Activated T-cell treated with anti-CD3 and anti-CD28 coated beads, Interleukin-2, amount 50 U/mL, for 24 hours (primary cell): ENCODE measurements at places on chromosomes 1 and 21.
A peak's percentile ranks its signal among the peaks of the same experiment; 100 is the strongest.

DNA sequence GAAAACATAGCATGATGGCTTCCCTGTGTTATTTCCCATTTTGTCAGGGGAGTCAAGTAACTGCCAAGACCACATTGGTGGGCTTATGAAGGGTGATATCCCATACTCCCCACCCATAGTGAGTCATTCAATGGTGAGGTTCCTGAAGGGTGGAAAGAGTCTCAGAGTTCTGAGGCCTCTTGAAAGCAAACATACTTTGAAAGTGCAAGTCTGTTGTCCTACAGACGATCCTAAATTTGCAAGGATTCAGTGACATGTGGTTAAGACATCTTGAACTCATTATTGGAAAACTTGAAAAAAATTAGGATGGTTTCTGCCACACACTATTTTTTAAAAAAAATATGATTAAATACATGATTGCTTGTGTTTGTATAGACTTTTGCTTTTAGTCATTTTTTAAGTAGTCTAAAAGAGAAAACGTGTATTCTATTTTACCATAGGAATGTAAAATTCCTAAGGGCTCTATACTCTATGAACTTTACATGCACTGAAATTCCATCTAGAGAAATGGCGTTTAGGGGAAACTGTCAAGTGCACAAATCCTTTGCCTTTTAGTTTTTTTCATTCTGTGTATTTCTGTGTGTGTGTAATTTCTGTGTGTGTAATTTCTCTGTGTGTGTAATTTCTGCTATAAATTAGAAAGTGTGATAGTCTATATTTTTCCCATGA, 225.5 kb upstream of the ADAMTS5 start:
- no peak for DNase-seq
- H3K27me3 ChIP-seq: no peaks in the 10 kb centered on the region
- H3K36me3 ChIP-seq: no peaks in the 10 kb centered on the region
- no peaks in the 10 kb centered on the region for H3K4me1 ChIP-seq
- H3K27ac ChIP-seq: no peak overlapping the region

DNA sequence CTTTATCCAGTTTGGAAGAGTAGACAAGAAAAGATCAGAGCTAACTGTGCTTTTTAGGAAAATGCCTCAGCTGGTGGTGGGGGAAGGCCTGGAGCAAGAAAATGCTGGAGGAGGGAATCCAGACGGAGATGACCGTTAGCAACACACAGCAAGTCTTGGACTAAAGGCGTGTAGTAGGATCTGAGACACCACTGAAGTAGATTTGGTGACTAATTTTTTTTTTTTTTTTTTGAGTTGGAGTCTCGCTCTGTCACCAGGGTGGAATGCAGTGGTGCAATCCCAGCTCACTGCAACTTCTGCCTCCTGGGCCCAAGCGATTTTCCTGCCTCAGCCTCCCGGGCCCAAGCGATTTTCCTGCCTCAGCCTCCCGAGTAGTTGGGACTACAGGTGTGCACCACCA, 41.2 kb downstream of the LPAR3 start:
- H3K27me3 ChIP-seq: no peaks in the 10 kb centered on the region
- H3K4me1 ChIP-seq: peaks cover 44% of the 10 kb centered on the region
- H3K36me3 ChIP-seq: no peaks in the 10 kb centered on the region
- no peak overlapping the region for H3K27ac ChIP-seq

DNA sequence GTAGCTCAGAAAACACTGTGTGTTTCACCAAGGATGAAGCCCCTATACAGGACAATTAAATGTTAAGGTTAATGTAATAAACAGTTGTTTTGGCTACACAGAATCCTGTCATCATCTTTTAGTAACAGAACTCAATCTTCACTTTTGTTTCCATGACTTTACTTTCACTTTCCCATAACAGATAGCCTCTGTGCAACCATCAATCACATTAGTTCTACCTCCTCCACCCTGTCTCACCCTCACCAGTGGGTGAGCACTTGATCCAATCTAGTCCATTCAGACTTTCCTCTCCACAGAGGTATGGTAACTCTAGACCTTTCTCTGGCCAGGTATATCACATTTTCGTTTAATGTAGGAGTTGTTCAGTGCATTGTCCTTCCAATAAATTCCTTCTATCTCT, 1018.5 kb downstream of the ADGRL2 start:
- H3K27me3 ChIP-seq: no peaks in the 10 kb centered on the region
- H3K27ac ChIP-seq: no peak overlapping the region
- no peaks in the 10 kb centered on the region for H3K36me3 ChIP-seq
- DNase-seq: no peak

- DNase-seq: peak; percentile 83
- peak overlapping the region; percentile 98 for H3K27ac ChIP-seq
- H3K4me1 ChIP-seq: peaks cover 79% of the 10 kb centered on the region
- peak overlapping the region; percentile 97 for H3K4me3 ChIP-seq
- H3K36me3 ChIP-seq: peaks cover 28% of the 10 kb centered on the region
These were observed 1.5 kb upstream of the PTP4A2 start for GRCh38 chr1:31939484-31940329.

- H3K27ac ChIP-seq: no peak overlapping the region
- no peaks in the 10 kb centered on the region for H3K36me3 ChIP-seq
- no peak for DNase-seq
- no peaks in the 10 kb centered on the region for H3K27me3 ChIP-seq
These were observed 299.1 kb upstream of the PROX1 start for GRCh38 chr1:213688655-213689054.

- H3K4me3 ChIP-seq: no peak overlapping the region
- H3K4me1 ChIP-seq: no peaks in the 10 kb centered on the region
- DNase-seq: peak; percentile 59
- peaks cover 26% of the 10 kb centered on the region for H3K27me3 ChIP-seq
These were observed 132.9 kb upstream of the WNT4 start for GRCh38 chr1:22275626-22276395.

GRCh38 chr1:101520302-101520701, 283.5 kb downstream of the S1PR1 start:
- no peak for DNase-seq
- H3K4me3 ChIP-seq: no peak overlapping the region
- no peaks in the 10 kb centered on the region for H3K36me3 ChIP-seq
- peaks cover 4% of the 10 kb centered on the region for H3K27me3 ChIP-seq
- peaks cover 5% of the 10 kb centered on the region for H3K4me1 ChIP-seq

- H3K27me3 ChIP-seq: no peaks in the 10 kb centered on the region
- H3K4me3 ChIP-seq: no peak overlapping the region
- no peaks in the 10 kb centered on the region for H3K4me1 ChIP-seq
- DNase-seq: no peak
- no peaks in the 10 kb centered on the region for H3K36me3 ChIP-seq
These were observed 17.3 kb upstream of the PKNOX1 start for GRCh38 chr21:42956824-42957630.

DNA sequence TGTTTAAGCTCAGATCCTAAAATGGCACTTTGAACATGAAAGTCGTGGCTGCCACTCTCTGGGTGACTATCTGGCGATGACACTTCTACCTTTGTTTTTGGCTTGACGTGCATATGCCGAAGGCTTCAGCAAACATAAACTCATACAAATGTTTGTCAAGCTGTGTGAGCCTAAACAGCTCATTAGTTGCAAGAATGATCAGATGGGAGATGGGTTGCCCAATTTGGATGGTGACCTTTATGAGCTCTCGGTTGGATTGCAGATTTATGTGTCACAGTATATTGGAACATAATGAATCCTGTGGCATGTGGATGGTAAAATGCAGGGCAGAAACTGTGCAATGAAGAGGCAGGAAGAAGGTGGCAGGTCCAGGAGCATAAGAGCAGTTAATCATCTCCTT, 229.3 kb downstream of the DISC1 start:
- H3K36me3 ChIP-seq: no peaks in the 10 kb centered on the region
- no peak overlapping the region for H3K27ac ChIP-seq
- no peak overlapping the region for H3K4me3 ChIP-seq
- DNase-seq: no peak
- H3K27me3 ChIP-seq: no peaks in the 10 kb centered on the region

- H3K36me3 ChIP-seq: no peaks in the 10 kb centered on the region
- H3K4me1 ChIP-seq: no peaks in the 10 kb centered on the region
- DNase-seq: no peak
- H3K4me3 ChIP-seq: no peak overlapping the region
These were observed 18.8 kb downstream of the NHLH2 start for GRCh38 chr1:115822117-115822516.

- H3K27ac ChIP-seq: no peak overlapping the region
- no peaks in the 10 kb centered on the region for H3K27me3 ChIP-seq
- no peak overlapping the region for H3K4me3 ChIP-seq
- peaks cover 17% of the 10 kb centered on the region for H3K4me1 ChIP-seq
These were observed 94.0 kb downstream of the KIAA0319L start for GRCh38 chr1:35463232-35463631.

- H3K27me3 ChIP-seq: no peaks in the 10 kb centered on the region
- H3K27ac ChIP-seq: peak overlapping the region; percentile 11
- H3K4me1 ChIP-seq: peaks cover 72% of the 10 kb centered on the region
- DNase-seq: peak; percentile 51
- H3K4me3 ChIP-seq: peak overlapping the region; percentile 44
These were observed 35.4 kb downstream of the RSPH1 start for GRCh38 chr21:42460391-42461184.

DNA sequence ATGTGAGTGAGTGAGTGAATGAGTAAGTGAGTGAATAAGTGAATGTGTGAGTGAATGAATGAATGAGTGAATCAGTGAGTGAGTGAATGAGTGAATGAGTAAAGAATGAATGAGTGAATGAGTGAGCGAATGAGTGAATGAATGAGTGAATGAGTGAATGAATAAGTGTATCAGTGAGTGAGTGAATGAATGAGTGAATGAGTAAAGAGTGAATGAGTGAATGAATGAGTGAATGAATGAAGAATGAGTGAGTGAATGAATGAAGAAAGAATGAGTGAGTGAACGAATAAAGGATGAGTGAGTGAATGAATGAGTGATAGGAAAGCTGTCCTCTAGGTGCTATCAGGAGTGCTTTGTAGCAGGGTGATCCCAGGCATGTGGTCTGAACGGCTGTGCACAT, 35.7 kb downstream of the CFAP74 start:
- no peak overlapping the region for H3K27ac ChIP-seq
- H3K4me1 ChIP-seq: no peaks in the 10 kb centered on the region
- H3K27me3 ChIP-seq: peaks cover 3% of the 10 kb centered on the region
- no peaks in the 10 kb centered on the region for H3K36me3 ChIP-seq
- DNase-seq: no peak

GRCh38 chr21:38830671-38831525, 25.2 kb downstream of the ETS2 start:
- peaks cover 5% of the 10 kb centered on the region for H3K36me3 ChIP-seq

DNA sequence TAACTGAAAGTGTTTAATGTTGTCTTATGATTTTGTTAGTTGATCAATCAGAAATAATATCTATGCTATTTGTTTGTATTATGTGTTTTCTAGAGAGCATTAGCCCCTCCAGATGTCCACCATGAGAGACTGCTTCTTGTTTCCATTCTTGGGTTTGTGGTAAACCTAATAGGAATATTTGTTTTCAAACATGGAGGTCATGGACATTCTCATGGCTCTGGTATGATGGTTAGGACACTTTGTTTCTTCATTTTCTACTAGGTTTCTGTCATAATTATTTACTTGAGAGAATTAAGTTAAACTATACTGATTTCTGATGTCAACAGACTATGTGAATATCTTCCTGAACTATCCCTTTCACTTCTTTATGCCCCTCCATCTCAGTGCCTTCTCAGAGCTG, 16.1 kb downstream of the SLC30A7 start:
- H3K27ac ChIP-seq: peak overlapping the region; percentile 56
- H3K4me1 ChIP-seq: peaks cover 51% of the 10 kb centered on the region
- no peak overlapping the region for H3K4me3 ChIP-seq
- no peaks in the 10 kb centered on the region for H3K27me3 ChIP-seq
- DNase-seq: no peak

GRCh38 chr1:170284951-170285350, 139.2 kb downstream of the NTMT2 start:
- H3K4me1 ChIP-seq: no peaks in the 10 kb centered on the region
- H3K27me3 ChIP-seq: peaks cover 5% of the 10 kb centered on the region
- H3K4me3 ChIP-seq: no peak overlapping the region

DNA sequence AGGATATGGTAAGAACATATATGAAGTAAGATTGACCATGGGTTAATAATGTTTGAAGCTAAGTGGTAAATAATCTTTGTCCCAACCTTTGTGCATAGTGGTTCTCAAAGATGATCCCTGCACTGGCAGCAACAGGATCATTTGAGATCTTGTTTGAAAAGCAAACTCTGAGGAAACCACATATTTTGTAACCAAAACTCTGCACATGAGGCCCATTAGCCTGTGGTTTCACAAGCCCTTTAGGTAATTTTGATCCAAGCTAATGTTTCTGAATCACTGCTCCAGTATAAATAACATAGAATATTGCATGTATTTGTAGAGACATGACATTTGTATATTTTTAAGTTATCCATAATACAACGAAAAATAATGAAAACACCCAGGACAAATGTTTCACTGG, 147.9 kb upstream of the RGS18 start:
- no peaks in the 10 kb centered on the region for H3K27me3 ChIP-seq
- no peak overlapping the region for H3K27ac ChIP-seq
- H3K4me3 ChIP-seq: no peak overlapping the region
- H3K4me1 ChIP-seq: no peaks in the 10 kb centered on the region

GRCh38 chr1:34867415-34867814, 7.9 kb upstream of the SMIM12 start:
- peaks cover 13% of the 10 kb centered on the region for H3K27me3 ChIP-seq
- peak overlapping the region; percentile 31 for H3K27ac ChIP-seq
- no peak for DNase-seq
- H3K4me1 ChIP-seq: peaks cover 45% of the 10 kb centered on the region
- H3K36me3 ChIP-seq: no peaks in the 10 kb centered on the region
- H3K4me3 ChIP-seq: peak overlapping the region; percentile 4

DNA sequence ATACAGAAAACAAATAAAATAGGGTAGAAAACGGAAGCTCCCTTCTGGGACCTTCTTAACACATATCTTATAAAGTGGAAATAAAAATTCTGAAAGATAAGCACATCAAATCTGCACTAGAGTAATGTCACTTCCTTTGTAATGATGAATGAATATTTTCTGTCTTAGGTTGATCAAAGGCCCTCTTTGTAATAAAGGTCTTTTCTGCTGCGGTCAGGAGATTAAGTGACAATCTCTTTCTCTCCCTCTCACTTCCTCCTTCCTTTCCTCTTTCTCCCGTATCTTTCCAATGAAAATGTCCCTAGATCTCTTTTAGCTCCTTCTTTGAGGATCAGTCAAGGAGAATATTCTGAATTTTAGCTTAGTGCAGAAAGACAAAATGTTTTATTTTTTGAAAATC, 33.8 kb downstream of the TMCO1 start:
- H3K27me3 ChIP-seq: no peaks in the 10 kb centered on the region
- peaks cover 7% of the 10 kb centered on the region for H3K4me1 ChIP-seq
- no peak overlapping the region for H3K27ac ChIP-seq
- H3K4me3 ChIP-seq: no peak overlapping the region
- peaks cover 79% of the 10 kb centered on the region for H3K36me3 ChIP-seq

DNA sequence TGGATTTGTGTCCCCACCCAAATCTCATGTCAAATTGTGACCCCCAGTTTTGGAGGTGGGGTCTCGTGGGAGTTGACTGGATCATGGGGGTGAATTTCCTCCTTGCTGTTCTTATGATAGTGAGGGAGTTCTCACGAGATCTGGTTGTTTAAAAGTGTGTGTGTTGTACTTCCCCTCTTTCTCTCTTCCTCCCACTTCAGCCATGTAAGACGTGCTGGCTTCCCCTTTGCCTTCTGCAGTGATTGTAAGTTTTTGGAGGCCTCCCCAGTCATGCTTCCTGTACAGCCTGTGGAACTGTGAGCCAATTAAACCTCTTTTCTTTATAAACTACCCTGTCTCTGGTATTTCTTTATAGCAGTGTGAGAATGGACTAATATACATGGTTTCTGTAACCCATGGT, 64.6 kb downstream of the RHOU start:
- no peaks in the 10 kb centered on the region for H3K36me3 ChIP-seq
- DNase-seq: no peak
- H3K4me3 ChIP-seq: no peak overlapping the region
- H3K27ac ChIP-seq: no peak overlapping the region

- no peaks in the 10 kb centered on the region for H3K4me1 ChIP-seq
- H3K27me3 ChIP-seq: no peaks in the 10 kb centered on the region
- no peak overlapping the region for H3K4me3 ChIP-seq
- no peak for DNase-seq
- no peak overlapping the region for H3K27ac ChIP-seq
These were observed 373.8 kb downstream of the LMO4 start for GRCh38 chr1:87702455-87702854.
